ENCODE measurements at places on chromosomes 3 and 15.
A peak's percentile ranks its signal among the peaks of the same experiment; 100 is the strongest.

DNA sequence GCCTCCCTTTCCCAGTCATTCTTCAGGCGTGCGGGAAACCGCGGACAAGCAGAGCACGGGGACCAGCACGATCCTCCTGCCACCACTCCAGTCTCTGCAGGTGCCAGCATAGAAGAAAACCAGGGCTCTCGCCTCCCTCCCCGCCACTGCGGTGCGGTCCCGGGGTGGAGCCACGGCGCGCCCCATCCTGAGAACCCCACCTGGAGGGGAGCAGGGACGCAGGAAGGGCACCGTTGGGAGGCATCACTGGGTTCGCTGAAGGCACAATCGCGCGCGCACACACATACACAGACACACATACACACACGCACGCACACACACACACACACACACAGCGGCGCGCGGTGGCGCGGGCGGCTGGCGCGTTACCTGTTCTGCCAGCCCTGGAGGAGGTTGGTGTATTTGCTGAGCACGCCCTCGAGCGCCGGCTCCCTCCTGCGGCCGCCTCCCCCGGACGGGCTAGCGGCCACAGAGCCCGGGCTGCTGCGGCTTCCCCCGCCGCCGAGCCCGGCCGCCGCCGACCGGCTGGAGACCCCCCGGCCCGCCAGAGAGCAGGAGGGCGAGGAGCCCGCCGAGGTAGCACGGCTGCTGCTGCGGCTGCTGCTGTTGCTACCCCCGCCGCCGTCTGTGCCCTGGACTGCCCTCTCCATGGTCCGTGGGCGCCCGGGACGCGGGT lies 394 bp downstream of the OSBPL10 start:
- no peak for DNase-seq

- DNase-seq: no peak
These were observed 30.0 kb downstream of the ST6GAL1 start for GRCh38 chr3:186960347-186960746.

DNA sequence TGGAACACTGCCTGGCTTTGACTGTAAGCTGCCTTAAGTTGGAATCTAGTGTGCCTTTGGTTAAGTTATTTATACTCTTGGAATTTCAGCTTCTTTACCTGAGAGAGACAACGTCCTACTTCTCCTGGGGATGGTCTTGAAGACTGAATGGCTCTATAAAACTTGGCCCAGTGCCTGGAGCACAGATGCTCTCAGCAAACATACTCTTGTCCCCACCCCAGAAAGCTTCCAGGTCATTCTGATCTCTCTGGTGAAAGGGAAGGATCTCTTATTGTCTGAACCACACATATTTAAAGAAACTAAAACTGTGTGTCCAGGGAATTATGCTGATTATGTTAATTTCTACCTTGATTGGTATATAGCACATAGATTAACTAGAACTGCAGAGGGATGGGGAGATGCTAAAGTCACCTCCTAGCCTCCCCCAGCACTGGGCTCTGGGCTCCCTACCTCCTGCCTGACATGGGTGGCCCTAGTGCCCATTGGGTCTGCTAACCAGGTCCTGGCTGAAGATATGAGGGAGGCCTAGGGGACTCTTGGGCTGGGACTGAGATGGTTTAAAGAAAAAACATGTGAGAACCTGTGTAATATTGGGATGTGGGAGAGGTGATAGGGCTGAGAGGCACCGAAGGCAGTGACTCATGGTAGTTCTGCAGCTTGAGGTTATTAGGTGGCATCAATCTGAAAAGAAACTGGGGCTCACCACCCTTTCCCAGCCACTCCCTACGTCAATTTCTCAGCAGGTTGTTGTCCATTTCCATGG lies 171.0 kb downstream of the RPLP1 start:
- no peak for DNase-seq

DNA sequence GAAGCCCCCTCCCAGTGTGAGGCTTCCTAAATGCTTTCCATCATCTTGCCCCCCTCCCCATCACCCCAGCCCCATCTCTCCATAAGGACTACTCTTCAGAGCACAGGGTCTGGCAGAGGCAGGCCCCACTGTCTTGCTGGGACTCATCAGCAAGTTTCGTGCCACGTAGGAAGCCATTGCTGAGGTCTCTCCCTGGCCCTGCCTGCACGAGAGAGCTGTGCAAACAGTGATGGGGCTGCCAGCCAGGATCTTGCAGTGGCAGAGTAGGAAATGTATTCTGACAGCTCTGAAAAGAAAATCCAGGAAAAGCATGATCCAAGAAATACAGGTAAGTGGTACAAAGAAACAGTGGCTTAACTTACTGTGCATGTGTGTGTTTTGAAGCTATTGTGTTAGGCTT lies 22.6 kb downstream of the ISL2 start:
- DNase-seq: no peak

GRCh38 chr3:136690599-136690998 lies 61.6 kb downstream of the STAG1 start:
- no peak for DNase-seq

- DNase-seq: no peak
These were observed 35.2 kb upstream of the CD200R1L start for GRCh38 chr3:112881891-112882290.

GRCh38 chr3:124116906-124117305 lies 125.0 kb upstream of the ROPN1 start:
- DNase-seq: no peak

- DNase-seq: no peak
These were observed 104.3 kb upstream of the MEIS2 start for GRCh38 chr15:37204692-37205091.

- DNase-seq: no peak
These were observed 256.0 kb upstream of the CBLB start for GRCh38 chr3:106124818-106125217.

DNA sequence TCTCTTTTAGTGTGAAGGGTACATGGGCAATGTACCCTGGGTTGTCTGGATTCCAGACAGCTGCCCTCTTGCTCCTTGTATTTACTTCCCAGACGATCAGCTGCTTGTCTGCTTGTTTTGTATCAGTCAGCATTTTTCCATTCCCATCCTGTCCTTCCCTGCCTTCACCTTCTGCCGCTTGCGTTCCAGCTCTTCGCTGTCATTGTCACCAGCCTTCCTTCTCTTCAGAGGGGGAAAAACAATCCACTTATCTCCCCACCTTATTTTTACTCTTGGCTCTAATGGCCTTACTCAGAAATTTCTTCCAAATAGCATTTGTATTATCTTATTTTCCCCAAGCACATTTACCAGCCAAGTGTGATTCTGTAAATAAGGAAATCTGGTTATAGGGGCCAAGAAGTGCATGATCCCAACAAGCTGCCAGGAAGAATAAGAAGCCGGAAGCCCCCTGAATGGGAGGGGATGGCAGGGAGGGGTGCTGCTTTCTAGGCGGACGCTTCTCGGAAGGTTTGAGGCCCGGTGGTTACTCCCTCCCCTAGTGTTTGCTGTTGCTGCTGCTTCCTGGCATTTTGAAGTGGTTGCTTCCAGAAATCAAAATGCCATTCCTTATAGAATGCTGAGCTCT lies 497.6 kb downstream of the NTRK3 start:
- no peak for DNase-seq

- no peak for DNase-seq
These were observed 21.9 kb upstream of the SSR3 start for GRCh38 chr3:156576651-156577348.

DNA sequence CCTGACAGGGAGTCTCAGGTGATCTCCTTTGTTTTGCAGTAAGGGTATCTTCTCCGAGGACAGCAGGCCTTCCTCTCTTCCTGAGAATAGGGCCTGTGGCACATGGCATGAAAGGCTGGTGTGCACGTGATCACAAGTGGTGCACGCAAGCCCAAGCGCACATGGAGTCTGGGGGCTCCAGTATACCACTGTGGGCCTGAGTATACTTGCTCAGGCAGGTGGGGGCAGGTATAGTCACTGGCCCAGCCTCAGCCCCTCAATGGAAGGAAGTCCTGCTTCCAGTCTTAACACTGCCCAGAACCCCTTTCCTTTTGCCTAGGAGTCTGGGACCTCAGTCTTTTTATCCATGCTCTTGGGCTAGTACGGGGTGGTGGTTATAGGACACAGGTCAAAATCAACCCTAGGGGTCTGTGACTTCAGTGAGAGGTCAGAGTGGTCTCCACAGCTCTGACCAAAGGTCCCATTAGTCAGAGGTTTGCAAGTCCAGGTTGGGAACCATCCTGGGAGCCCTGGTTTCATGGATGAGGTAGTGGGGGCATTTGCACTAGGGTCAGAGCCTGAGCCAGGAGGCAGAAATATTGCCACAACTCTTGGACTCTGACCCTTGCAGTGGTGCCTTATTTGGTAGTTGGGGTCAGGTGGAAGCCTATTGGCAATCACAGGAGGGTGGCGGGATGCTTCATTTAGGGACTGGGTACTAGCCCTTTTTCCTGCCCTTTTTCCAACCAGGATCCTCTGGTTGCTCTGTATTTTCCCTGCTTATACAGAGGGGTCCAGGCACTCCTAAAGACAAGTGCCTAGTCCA lies 823 bp upstream of the CCDC71 start:
- no peak for DNase-seq

GRCh38 chr15:60649845-60650548 lies 171.1 kb upstream of the ICE2 start:
- DNase-seq: peak; percentile 77

GRCh38 chr3:126512916-126513650 lies 4.5 kb downstream of the UROC1 start:
- no peak for DNase-seq

- peak; percentile 94 for DNase-seq
These were observed 42.5 kb downstream of the CMTM6 start for GRCh38 chr3:32460031-32460749.

GRCh38 chr3:196073255-196073753 lies 8.6 kb downstream of the TFRC start:
- peak; percentile 83 for DNase-seq

DNA sequence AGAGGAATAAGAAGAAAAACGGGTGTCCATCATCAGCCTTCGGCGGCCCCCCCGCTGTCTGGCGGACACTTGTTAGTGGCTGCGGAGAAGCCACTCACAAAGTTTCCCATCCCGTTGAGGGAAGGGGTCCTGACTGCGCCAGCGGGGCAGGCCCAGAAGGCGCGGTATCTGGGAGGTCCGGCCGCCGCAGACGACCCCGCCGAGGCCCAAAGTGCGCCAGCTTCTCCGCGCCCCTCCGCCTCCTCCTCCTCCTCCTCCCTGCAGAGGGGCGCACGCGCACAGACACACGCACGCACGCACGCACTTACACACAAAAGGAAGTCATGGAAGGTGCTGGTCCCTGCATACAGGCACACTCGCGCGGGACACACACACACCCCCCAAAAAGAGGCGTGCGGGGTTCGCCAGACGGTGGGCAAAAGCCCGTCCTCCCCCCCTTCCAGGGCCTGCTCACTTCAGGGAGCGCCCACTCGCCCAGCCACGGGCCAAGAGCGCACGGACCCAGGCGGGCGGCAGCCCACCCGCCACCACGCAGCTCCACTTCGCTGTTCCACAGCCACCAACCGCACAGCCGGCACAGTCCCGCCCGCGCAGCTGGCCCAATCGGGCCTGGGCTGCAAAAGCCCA lies 18.0 kb downstream of the ZNF148 start:
- DNase-seq: peak; percentile 18

GRCh38 chr15:63523306-63523990 lies 19.1 kb downstream of the USP3 start:
- no peak for DNase-seq

- peak; percentile 85 for DNase-seq
These were observed 1.8 kb upstream of the ZMYND10 start for GRCh38 chr3:50347187-50347813.

GRCh38 chr3:127037418-127037841 lies 54.5 kb downstream of the PLXNA1 start:
- no peak for DNase-seq

GRCh38 chr3:134847349-134847748 lies 52.3 kb downstream of the EPHB1 start:
- DNase-seq: no peak

GRCh38 chr3:11632564-11632963 lies 11.2 kb downstream of the VGLL4 start:
- no peak for DNase-seq

DNA sequence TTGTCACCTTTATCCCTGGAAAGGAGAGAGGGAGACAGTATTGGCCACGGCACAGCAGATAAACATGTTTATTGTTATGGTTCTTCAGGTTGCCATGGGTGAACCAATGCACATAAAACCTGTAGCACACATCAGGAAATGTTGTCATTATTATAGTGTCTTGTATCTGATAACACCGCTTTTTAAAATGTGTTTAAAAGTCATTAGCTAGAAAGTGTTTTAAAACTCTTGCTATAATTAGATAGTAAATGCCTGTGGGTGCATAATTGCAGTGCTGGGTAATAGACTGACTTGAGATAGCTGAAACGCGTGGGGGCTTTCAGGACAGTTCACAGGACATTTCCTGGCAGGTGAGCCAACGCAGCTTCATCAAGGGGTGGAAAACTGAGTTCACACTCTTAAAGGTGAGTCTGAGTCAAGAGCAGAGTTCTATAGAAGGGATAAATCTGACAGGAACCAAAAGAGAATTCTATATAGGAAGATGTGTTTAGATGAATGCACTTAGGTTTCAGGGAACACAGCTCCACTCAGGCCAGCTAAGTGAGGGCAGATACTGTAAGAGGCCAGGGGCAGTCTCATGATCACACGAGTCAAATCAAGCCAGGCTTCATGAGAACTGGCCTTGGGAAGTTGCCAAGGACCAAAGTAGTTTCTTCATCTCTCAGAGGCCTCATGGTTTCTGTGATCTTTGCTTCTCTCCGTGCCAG lies 35.6 kb upstream of the PPP4R2 start:
- DNase-seq: peak; percentile 24

DNA sequence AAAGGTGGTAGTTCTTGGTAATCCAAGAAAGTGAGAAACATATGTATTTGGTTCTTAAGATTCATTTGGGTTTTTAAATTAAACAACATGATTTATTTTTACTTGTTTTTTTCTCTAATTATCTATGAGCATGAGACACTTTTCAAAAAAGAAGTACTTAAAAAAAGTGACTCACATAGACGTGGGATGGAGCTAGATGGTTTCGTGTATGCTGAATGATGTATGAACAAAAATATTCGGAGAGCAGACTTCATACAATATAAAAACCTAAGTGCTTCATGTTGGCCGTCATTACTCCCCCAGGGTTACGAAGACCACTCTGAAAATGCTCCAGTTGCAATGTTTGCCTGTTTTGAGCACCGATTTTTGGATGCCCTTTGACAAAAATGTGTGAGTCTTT lies 90.9 kb downstream of the RORA start:
- DNase-seq: no peak

- DNase-seq: no peak
These were observed 1.7 kb downstream of the NT5DC2 start for GRCh38 chr3:52531860-52532516.

GRCh38 chr3:72298201-72299152 lies 513.5 kb upstream of the PROK2 start:
- no peak for DNase-seq

DNA sequence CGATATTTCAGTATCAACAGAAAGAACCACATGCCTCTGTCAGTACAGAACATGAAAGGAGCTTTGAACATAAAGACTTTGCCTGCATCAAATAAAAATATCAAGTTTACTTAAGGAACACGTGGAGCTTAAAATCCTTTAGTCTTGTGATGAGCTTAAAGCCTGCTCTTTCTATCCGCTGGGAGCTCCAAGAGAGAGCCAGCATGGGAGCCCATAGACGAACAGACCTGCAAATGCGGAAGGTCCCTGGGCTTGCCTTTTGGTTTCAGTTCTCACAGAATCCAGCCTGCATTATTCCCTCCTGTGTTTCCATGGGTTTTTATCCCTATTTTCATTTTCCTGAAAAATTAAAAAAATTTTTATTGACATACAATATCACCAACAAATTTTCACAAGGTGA lies 530.6 kb upstream of the RGMA start:
- no peak for DNase-seq

Data from CD4-positive, alpha-beta T cell treated with Interleukin-15 for 4 hours (primary cell).